Smooth muscle cell of the brain vasculature (primary cell): ENCODE measurements at places on chromosomes 2 and 18.

GRCh38 chr2:157182834-157183396 lies 74.6 kb upstream of the GALNT5 start:
- peak; percentile 67 for DNase-seq

DNA sequence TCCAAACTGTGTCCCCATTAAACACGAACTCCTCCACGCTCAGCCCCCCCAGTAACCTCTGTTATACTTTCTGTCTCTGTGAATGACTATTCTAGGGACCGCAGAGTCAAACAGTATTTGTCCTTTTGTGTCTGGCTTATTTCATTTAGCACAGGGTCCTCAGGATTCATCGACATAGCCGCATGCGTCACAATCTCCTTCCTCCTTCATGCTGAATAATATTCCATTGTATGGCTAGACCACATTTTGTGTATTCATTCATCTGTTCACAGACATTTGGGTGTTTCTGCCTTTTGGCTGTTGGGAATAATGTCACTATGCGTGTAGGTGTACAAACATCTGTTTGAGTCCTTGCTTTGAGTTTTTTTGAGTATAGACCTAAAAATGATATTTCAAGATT lies 80.9 kb downstream of the SH3RF3 start:
- DNase-seq: no peak

- no peak for DNase-seq
Measured at GRCh38 chr2:194086129-194086528, 1570.9 kb upstream of the SLC39A10 start.

DNA sequence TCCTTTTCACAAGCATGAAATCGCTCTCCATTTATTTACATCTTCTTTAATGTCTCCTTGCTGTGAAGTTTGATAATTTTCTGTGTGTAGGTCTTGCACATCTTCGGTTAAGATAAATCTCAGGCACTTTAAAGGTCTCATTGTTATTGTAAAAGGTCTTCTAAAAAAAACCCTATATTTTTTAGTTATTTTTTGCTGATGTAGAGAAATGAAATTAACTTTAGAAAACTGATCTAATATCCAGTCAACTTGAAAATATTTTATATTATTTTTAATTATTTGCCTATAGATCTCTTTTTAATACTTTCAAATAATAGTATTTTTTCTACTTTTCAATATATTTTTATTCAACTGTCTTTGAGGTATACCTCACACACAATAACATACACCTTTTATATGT lies 169.4 kb downstream of the INSIG2 start:
- DNase-seq: no peak
